ENCODE measurements at places on chromosomes 6 and 20.
A peak's percentile ranks its signal among the peaks of the same experiment; 100 is the strongest.

- no peak overlapping the region for H3K4me3 ChIP-seq
- H3K4me1 ChIP-seq: no peaks in the 10 kb centered on the region
- H3K27me3 ChIP-seq: no peaks in the 10 kb centered on the region
- DNase-seq: no peak
- no peaks in the 10 kb centered on the region for H3K36me3 ChIP-seq
Measured at GRCh38 chr20:19098806-19099578, 113.5 kb upstream of the SLC24A3 start.

- H3K27ac ChIP-seq: peak overlapping the region; percentile 90
- no peaks in the 10 kb centered on the region for H3K4me1 ChIP-seq
- DNase-seq: peak; percentile 78
- peak overlapping the region; percentile 74 for H3K4me3 ChIP-seq
- H3K36me3 ChIP-seq: peaks cover under 1% of the 10 kb centered on the region
Measured at GRCh38 chr6:39882531-39882899, 51.7 kb downstream of the MOCS1 start.

DNA sequence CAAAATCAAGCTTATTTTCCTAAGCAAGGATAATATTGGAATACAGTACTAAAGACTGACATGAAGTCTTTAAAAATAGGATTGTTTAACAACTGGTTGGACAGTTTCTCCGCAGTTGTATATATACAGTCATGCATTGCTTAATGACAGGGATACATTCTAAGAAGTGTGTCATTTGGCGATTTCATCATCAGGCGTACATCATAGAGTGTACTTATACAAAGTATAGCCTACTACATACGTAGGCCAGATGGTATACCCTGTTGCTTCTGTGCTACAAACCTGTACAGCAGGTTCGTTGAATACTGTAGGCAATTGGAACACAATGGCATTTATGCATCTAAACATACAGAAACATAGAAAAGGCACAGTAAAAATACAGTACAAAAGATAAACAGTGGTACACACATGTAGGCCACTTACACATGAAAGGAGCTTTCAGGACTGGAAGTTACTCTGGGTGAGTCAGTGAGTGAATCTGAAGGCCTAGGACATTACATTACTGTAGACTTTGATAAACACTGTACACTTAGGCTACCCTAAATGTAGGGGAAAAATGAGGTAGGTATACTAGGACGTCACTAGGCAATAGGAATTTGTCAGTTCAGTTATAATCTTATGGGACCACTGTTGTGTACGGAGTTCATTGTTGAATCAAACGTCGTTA, 20.1 kb downstream of the HECA start:
- no peaks in the 10 kb centered on the region for H3K27me3 ChIP-seq
- H3K4me1 ChIP-seq: peaks cover 23% of the 10 kb centered on the region
- no peaks in the 10 kb centered on the region for H3K36me3 ChIP-seq

- no peak for DNase-seq
- no peak overlapping the region for H3K27ac ChIP-seq
- no peaks in the 10 kb centered on the region for H3K36me3 ChIP-seq
- H3K4me1 ChIP-seq: no peaks in the 10 kb centered on the region
- H3K4me3 ChIP-seq: no peak overlapping the region
Measured at GRCh38 chr20:16283978-16284377, 289.3 kb downstream of the KIF16B start.

DNA sequence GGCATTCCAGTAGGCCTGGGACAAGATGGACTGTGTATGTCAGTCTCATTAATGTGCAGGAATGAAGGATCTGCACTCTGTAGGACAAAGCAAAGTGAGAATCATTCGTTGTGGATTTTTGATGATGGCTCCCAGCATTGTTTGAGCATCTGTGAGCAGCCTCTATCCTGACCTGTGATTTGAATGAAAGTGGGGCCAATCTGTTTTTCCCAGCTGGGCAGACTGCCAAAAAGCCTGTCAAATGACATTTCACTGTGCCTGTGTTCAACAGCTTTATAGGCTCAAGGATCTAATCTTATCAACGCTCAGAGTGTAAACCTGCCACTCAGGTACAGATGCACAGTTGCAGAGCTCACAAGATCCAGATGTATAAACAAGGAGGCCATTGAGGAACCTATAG, 86.7 kb upstream of the SYNDIG1 start:
- no peak overlapping the region for H3K4me3 ChIP-seq
- DNase-seq: no peak
- H3K4me1 ChIP-seq: peaks cover 18% of the 10 kb centered on the region
- H3K27ac ChIP-seq: no peak overlapping the region
- H3K27me3 ChIP-seq: peaks cover 19% of the 10 kb centered on the region
- no peaks in the 10 kb centered on the region for H3K36me3 ChIP-seq

GRCh38 chr6:131061041-131061750, 1.8 kb downstream of the EPB41L2 start:
- peak overlapping the region; percentile 82 for H3K27ac ChIP-seq
- H3K36me3 ChIP-seq: peaks cover 19% of the 10 kb centered on the region
- peak overlapping the region; percentile 93 for H3K4me3 ChIP-seq
- no peak for DNase-seq

DNA sequence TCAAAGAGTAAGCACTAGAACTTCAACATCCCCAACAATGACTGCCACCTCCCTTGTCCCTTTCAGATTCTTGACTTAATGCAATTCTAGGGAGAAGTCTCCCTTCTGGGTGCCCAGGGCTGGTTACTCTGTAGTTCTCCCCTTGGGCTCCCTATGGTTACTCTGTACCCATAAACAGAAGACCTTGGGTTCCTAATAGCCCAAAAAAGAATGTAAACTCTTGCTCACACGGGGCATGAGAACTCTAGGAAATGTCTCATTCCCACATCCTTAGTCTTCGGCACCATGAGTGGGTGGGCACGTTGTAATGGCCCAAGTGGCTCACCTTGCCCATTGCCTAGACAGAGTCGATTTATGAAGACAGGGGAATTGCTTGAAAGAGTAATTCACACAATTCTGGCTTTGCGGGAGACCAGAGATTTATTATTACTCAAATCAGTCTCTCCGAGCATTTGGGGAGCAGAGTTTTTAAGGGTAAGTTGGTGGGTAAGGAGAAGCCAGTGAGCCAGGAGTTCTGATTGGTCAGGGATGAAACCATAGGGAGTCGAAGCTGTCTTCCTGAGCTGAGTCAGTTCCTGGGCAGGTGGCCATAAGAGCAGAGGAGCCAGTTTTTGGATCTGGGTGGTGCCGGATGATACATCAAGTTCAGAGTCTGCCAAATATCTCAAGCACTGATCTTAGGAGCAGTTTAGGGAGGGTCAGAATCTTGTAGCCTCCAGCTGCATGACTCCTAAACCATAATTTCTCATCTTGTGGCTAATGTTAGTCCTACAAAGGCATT, 61.2 kb upstream of the SIRPG start:
- H3K27me3 ChIP-seq: peaks cover 15% of the 10 kb centered on the region
- peak; percentile 97 for DNase-seq
- no peaks in the 10 kb centered on the region for H3K36me3 ChIP-seq

GRCh38 chr20:52303281-52303950, 111.8 kb upstream of the ZFP64 start:
- no peaks in the 10 kb centered on the region for H3K36me3 ChIP-seq
- peaks cover 4% of the 10 kb centered on the region for H3K27me3 ChIP-seq
- no peak for DNase-seq
- no peak overlapping the region for H3K27ac ChIP-seq

- no peak overlapping the region for H3K4me3 ChIP-seq
- H3K27me3 ChIP-seq: peaks cover 40% of the 10 kb centered on the region
- DNase-seq: no peak
- no peaks in the 10 kb centered on the region for H3K36me3 ChIP-seq
Measured at GRCh38 chr6:133855991-133856370, 32.9 kb upstream of the TCF21 start.

DNA sequence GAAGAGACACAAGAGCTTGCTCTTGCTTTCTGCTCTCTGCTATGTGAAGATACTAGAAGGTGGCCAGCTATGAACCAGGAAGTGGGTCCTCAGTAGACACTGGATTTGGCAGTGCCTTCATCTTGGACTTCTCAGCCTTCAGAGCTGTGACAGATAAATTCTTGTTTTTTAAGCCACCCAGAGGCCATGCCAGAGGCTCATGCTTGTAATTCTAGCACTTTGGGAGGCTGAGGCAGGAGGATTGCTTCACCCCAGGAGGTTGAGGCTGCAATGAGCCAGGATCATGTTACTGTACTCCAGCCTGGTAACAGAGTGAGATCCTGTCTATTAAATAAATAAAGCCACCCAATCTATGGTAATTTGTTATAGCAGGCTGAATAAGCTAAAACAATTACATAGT, 185.5 kb upstream of the SALL4 start:
- peaks cover 2% of the 10 kb centered on the region for H3K27me3 ChIP-seq
- peaks cover 16% of the 10 kb centered on the region for H3K4me1 ChIP-seq
- H3K4me3 ChIP-seq: no peak overlapping the region
- no peaks in the 10 kb centered on the region for H3K36me3 ChIP-seq
- H3K27ac ChIP-seq: no peak overlapping the region

- peak overlapping the region; percentile 73 for H3K4me3 ChIP-seq
- H3K27ac ChIP-seq: peak overlapping the region; percentile 93
- H3K4me1 ChIP-seq: peaks cover 98% of the 10 kb centered on the region
Measured at GRCh38 chr6:56727097-56727850, 84.6 kb upstream of the DST start.

DNA sequence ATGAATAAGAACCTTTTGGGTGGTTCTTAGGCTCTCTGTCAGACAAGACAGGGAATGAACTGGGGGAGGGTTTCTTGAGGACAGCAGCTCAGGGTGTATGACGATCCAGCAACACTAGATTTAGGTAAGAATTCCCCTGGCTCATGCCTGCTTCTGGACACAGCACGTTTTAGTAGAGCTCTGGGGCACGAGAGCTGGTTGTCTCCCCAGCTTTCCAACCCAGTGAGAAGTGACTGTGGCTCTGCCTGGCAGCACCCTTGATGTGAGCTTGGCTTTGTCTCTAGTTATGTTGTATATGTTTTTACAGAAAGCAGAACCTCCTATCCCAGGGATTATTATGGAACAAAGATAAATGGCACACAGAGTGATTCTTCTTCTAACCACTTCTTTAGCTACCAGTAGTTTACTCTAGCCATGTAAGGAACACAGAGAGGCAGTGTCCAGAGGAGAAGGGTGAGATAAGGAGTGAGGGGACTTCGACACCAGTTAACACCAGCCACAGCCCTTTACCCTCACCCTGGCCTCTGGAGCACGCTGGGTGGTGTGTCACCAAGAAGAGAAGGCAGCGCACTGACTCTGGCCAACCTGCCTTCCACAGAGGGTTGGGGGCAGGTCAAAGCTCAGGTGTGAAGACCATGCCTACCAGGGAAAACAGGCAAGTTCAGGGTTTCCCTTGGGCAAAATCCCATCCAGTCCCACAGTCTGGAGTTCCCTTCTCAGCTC, 3.9 kb downstream of the APOBEC2 start:
- no peaks in the 10 kb centered on the region for H3K36me3 ChIP-seq
- no peak overlapping the region for H3K4me3 ChIP-seq
- H3K4me1 ChIP-seq: peaks cover 25% of the 10 kb centered on the region
- no peak overlapping the region for H3K27ac ChIP-seq
- DNase-seq: no peak

DNA sequence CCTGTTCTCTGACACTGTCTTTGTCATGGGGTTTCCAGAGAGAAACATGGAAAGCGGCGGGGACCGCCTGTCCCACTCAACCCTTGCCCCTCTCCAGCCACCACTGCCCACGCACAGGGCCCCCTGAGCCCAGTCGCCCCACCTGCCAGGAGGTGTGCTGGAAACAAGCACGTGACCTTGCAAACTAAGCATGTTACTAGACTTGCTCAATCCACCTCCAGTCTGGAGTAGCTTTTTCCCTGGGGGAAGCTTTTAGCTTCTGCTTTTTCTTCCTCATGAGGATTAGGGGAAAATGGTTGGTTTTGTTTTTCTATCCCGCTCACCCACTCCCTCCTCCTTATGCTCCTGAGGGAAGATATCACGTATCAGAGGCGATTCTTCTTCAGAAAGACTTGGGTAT, 105.7 kb downstream of the PLEKHG1 start:
- H3K27me3 ChIP-seq: no peaks in the 10 kb centered on the region
- H3K4me3 ChIP-seq: no peak overlapping the region
- H3K36me3 ChIP-seq: no peaks in the 10 kb centered on the region
- no peaks in the 10 kb centered on the region for H3K4me1 ChIP-seq

DNA sequence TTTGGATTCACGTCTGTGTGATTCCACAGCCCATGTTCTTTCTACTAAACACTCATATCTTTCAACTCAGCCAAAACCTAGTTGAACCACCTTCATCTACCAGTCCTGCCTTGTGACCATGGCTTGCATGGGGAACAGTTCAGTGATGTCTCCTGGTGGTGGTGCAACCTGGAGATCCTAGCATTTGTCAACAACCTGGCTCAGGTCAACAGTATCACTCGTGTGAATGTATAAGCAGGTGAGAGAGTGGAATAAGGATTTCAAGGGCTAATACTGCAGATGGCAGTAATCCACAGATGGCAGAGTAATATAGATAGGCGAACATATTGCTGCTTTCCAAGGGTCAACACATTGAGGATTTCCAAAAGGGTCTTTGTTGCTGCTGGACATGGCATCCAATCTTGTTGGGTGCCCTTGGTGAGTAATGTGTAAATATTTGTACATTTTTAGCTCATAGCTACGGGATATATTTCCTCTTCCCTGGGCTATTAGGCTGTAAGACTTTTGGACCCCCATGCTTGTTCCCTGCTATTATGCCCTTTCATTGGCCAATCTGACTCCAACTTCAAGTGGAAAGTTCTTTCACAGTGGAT, 13.4 kb downstream of the PBOV1 start:
- no peak overlapping the region for H3K4me3 ChIP-seq
- H3K36me3 ChIP-seq: no peaks in the 10 kb centered on the region
- peaks cover 1% of the 10 kb centered on the region for H3K27me3 ChIP-seq
- no peaks in the 10 kb centered on the region for H3K4me1 ChIP-seq
- H3K27ac ChIP-seq: no peak overlapping the region

- peak overlapping the region; percentile 90 for H3K4me3 ChIP-seq
- H3K27ac ChIP-seq: peak overlapping the region; percentile 95
- no peaks in the 10 kb centered on the region for H3K36me3 ChIP-seq
- peaks cover 43% of the 10 kb centered on the region for H3K4me1 ChIP-seq
- no peak for DNase-seq
Measured at GRCh38 chr6:27829453-27830211, 82.6 kb downstream of the OR2B2 start.

DNA sequence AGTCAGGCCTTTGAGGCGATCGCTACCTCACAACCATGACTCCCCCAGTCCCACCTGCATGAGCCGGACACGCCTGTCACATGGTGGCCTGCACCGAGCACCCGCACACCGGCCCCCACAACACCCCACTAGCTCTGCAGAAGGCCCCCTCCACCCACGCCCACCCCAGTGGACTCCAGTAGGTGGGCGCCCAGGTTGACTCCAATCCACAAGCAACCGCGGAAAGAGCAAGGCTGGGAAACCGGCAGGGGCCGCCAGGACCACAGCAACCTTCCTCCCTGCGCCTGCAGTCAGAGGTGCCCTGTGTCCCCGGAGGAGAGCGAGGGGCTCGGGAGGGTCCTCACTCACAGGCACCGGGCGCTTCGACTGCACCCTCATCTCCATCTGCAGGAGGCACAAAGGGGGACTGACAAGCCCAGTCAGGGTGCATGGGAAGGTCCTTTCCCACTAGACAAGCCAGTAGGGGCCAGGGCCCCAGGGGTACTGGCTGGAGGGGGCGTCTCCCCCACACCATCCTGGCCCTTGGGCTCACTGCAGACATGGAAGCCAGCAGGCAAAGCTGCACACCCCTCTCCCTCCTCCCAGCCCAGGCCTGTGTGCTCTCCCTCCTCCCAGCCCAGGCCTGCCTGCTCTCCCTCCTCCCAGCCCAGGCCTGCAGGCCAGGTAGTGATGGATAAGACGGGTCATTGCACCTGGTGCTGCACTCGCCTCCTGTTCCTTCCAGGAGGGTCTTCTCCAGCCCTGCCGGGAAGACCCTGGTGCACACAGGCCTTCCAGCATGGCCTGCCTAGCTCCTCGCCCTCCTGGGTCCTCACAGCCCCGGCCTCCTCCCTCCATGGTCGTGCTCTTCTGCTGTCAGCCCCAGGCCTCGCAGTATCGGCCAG, 137.2 kb downstream of the DLL1 start:
- peaks cover 5% of the 10 kb centered on the region for H3K36me3 ChIP-seq
- peaks cover 3% of the 10 kb centered on the region for H3K27me3 ChIP-seq
- H3K27ac ChIP-seq: no peak overlapping the region
- H3K4me3 ChIP-seq: no peak overlapping the region
- no peak for DNase-seq
